Activated effector memory CD4-positive, alpha-beta T cell treated with anti-CD3 and anti-CD28 coated beads, Interleukin-2, amount 50 U/mL, for 16 hours (primary cell): ENCODE measurements at places on chromosomes 12 and 14.

DNA sequence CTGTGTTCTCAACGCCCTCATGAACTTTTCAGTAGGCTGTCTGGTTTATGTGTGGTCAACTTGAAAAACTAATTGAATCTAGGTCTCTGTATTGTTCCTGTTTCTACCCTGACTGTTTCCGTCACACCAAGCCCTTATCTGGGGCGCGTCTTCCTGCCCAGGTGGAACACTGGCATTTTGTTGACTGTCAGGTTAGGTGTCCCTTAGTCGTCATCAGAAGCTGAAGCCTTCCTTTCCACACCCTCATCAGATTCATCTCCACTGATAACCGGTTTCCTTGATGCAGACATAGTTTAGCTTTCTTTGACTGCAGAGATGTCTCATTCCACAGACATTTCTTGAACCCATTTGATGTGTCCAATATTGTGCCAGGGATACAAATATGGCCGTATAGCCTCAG is 96.5 kb downstream of the DUSP16 start:
- DNase-seq = peak; percentile 84

- DNase-seq = no peak
Measured at GRCh38 chr12:15474766-15475165, 152.5 kb downstream of the PTPRO start.

DNA sequence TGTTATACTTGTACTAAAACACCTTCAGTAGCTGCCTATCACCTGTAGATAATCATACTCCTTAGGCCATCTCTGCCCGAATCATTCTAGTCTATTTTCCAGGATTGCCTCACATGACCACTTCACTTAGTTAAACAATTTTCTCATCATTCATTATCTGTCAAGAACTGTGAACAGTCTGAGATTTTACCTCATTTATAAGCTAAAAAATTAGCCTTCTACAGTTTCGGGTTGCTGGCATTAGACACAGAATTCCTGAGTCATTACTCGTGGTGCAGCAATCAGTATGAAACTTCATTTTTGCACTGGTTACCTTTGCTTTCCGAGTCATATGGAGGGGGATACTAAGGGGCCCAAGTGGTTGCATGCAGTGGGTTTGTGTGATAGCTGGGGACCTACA is 57.6 kb upstream of the OTOGL start:
- no peak for DNase-seq

- peak; percentile 68 for DNase-seq
Measured at GRCh38 chr12:89160716-89161123, 191.6 kb downstream of the DUSP6 start.

- DNase-seq = no peak
Measured at GRCh38 chr12:12398026-12398859, 41.4 kb downstream of the BORCS5 start.

DNA sequence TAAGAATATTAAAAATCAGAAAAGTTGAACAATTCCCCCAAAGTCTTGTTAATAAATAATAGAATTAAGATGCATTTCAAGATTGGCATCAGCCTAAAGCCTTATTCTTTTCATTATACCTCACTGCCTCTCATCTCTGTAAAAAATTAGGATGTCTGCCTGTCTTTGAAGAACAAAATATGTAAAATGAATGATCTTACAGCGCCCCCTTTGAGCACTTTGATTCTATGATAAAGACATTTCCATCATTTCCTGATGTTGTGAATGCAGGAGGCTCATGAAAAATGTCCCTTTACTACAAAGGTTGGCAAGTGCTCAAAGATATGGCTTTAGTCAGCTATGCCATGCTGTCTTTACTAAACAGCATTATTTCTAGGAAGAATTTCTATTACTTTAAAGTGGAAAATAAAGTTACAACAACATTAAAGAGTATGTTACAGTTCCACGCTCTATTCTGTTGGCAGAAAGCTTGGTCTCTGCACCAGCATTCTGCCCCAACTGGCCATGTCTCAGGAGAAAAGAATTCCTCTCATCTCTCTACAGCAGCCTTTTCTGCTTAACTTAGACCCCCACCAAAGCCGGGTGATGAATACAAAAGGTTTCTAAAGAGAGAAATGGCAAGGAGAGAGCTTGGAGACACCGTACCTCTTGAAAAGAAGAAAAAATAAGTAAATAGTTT is 95.1 kb downstream of the LLPH start:
- DNase-seq = no peak

DNA sequence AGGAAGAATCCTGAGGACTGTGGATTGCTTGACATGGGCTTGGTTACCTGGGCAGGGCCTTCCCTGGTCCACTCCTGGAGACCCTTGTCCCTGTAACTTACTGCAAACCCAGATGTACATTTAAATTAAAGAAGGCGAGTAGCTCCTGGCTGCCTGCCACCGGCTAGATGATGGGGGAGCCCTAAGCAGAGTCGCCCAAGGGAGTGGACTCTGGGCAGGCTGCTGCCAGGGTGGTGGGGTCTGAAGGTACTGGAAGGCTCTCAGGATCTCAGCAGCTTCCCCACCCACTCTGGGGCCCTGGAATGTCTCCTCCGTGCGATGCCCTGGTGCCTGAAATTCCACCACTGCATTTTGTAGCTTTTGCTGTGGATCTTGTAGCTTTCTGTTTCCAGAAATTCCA is 74.7 kb downstream of the FBXL14 start:
- DNase-seq = peak; percentile 44

- peak; percentile 24 for DNase-seq
Measured at GRCh38 chr14:99724196-99724891, 40.2 kb downstream of the CYP46A1 start.

- no peak for DNase-seq
Measured at GRCh38 chr14:54444681-54445080, 3.5 kb upstream of the CNIH1 start.

DNA sequence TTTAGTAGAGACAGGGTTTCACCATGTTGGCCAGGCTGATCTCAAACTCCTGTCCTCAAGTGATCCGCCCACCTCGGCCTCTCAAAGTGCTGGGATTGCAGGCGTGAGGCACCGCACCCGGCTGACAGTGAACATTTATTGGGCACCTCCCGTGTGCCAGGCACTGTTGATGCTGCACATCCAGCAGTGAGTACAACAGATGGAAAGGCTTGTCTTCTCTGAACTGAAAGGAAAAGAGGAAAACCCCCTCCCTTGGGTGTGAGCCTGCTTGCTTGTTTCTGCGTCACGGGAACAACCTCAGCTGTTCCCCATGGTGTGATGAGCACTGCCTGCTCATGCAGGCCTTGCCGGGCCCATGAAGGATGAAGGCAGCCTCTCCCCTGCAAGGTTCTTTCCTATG is 39.5 kb downstream of the DGLUCY start:
- no peak for DNase-seq

GRCh38 chr12:80946591-80946990 is 8.9 kb upstream of the LIN7A start:
- DNase-seq = no peak

DNA sequence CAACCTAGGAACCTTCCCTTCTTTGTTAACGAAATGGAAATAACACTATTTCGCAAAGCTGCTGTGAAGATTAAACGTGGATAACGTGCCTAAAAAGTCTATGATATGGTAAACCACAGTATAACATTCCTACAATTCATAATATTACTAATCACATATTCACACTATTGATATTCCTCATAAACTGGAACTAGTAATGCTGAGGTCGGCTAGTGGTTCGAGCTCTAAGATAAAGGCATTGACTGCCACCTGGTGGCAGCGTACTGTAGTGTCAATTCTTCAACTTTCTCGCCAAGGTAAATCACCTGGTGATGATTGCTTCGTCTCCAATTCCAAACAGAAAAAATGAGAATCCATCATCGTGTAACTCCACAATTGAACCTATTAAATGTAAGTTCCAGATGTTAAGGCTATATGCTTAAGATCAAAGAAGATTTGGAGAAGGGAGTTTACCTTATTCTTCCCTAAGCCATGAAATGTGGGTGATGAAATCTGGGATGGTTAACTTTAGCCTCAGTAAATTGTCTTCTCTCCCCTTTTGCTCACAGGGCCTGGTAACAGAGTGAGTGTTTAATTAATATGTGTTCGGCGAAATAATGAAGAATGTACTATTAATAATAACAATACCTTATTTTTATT is 197.5 kb upstream of the TMEM132C start:
- DNase-seq = no peak

- no peak for DNase-seq
Measured at GRCh38 chr12:110254971-110255540, 26.0 kb upstream of the ATP2A2 start.

DNA sequence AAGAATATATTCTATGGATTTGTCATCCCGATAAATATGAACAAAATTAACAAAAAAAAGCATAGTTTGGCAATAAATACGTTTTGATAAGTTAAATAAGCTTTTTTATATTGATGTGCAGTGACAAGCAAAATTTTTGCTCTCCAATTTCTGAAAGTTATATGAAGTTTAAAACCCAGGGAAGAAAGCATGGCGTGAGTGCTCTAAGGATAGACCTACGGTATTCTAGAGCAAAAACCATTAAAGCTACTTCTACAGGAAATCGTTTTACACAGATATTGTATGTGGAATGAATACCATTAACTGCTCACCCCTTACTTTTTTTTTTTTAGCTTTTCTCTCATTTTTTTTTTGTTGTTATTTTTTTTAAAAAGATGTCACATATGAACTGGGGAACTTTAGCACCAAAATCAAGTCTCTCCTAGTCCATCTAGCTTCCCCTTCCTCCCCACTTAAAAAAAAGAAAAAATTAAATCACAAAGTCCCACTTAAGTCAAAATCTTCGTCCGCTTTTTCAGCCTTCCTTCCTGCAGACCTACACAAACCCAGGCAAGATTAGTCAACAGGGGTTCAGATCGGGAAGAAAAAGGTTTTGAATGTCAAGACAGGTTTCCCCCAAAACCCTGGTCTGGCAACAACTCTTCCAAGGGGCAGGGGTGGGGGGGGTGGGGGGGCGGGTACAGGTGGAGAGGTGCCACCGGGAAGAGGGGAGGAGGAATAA is 4.4 kb downstream of the ZFP36L1 start:
- no peak for DNase-seq

DNA sequence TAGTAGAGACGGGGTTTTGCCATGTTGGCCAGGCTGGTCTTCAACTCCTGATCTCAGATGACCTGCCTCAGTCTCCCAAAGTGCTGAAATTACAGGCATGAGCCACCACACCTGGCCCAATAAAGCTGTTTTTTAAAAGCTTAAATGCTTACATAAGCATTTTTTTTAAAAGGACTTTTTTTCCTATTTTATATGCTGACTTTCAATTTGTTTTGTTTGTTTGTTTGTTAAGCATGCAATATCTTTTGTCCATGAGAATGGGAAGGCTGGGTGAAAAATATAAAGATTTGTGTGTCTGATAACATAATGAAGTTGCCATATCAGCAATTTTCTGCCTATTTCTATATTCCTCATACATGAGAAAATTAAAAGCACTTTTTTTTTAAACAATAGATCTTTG is 17.0 kb upstream of the SLC2A13 start:
- no peak for DNase-seq

GRCh38 chr14:99519931-99520421 is 38.8 kb downstream of the CCNK start:
- no peak for DNase-seq

DNA sequence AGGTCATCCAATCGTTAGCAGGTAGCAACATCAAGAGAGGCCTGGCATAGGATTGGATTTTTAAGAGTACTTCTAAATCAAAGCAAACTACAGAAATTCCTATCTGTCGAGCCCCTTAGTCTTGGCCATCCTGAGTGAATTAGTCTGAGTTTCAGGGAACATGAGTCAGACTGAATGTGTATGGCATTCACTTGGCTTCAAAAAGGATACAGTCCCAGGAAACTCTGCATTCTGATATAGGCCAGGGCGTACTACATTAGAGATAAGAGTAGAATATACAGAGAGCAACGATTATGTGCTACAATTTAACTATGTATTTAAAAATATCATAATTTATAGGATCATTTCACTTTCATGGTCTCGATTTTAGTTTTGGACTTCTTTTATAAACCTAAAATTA is 242.2 kb downstream of the SOX5 start:
- DNase-seq = no peak

- no peak for DNase-seq
Measured at GRCh38 chr12:5018677-5019076, 25.0 kb upstream of the KCNA5 start.

DNA sequence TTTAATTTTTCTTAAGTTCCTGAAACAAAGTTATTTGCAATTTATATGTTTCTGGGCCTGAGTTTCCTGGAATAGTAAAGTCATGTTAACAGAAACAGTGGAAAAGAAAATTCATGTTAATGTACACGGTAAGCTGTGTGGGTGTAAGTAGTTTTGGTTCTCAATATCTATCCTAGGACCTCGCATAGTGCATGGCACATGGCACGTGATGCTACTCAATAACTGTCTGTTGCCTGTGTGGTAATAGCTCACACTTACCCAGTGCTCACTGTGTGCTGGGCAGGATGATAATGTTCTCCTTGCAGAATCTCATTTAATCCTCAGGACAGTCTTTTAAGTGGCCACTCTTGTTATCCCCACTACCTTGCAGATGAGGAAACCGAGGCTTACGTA is 100.7 kb downstream of the DUSP16 start:
- DNase-seq = peak; percentile 74

GRCh38 chr12:103821773-103822172 is 19.3 kb downstream of the NT5DC3 start:
- no peak for DNase-seq

- DNase-seq = no peak
Measured at GRCh38 chr14:25116607-25117006, 66.7 kb upstream of the STXBP6 start.

GRCh38 chr12:122593910-122594309 is 66.9 kb downstream of the KNTC1 start:
- no peak for DNase-seq

DNA sequence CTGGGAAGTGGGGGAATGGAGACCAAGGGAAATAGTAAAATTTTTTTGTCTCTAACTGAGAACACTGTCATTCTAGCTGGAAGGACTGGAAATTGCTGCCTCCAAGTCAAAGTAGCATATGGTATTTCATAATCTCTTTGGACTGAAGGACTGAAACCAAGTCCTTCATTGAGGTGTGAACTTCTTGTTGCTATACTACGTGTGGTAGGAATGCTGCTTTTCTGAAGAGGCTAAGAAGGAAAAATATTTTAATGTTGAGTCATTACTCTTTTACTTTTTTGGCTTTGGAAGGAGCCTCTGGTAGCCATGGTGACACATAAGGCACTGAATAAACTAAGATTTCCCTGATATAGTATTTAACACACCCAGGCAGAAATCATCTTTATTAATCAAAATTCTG is 465.4 kb downstream of the NPAS3 start:
- DNase-seq = no peak
